ENCODE measurements at places on chromosomes 2 and 18.

GRCh38 chr2:60550178-60550983, 3.1 kb downstream of the BCL11A start:
- DNase-seq, result peak; percentile 63

- no peak for DNase-seq
Observed at GRCh38 chr2:101830146-101830545, 132.6 kb downstream of the MAP4K4 start.

DNA sequence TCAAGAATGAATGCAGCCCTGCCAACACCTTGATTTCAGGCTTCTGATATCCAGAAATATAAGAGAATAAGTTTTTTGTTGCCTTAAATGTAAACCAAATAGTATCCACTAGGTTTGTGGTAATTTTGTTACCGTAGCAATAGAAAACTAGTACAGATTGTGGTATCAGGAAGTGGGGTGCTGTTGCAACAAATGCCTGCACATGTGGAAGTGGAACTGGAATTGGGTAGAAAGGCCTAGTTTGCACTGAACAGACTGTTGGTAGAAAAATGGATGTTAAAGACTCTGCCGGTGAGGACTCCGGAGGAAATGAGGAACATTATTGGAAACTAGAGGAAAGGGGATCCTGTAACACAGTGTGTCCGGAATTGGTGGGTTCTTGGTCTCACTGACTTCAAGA, 145.8 kb upstream of the MGAT5 start:
- DNase-seq, result no peak

DNA sequence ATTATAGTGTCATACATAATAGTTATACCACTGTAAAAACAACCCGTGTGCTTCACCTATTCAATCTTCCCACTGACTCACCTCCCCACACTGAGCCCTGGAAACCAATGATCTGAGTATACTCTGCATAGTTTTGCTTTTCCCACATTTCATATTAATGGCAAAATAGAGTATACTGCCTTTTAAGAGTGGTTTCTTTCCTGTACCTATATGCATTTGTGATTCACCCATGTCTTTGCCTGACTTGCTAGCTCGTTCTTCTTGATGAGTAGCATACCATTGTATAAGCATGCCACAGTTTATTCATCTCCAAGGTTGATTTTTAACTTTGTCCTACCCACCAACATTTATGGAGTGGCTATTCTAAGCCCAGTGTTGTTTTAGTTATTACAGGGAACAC, 686.4 kb downstream of the PLCL1 start:
- DNase-seq, result no peak

DNA sequence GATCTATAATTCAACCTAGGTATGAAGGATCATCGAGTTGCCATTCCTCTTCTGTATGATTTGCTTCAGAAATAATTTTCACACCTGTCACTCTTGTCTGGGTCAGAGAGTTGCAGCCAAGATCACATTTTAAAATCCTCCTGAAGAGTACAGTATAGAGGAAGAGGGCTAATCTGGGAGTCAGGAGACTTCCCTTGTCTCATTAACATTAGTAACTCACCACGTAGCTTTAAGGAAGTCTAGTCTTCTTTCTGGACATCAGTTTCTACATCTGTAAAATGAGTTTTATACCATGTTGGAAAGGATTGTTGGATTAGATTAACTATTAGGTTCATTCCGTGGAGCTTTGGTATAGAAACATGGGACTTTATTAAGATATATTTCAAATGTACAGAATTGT, 109.4 kb downstream of the TDRD15 start:
- DNase-seq, result no peak

GRCh38 chr2:4972472-4972871, 719.7 kb upstream of the SOX11 start:
- DNase-seq, result no peak

DNA sequence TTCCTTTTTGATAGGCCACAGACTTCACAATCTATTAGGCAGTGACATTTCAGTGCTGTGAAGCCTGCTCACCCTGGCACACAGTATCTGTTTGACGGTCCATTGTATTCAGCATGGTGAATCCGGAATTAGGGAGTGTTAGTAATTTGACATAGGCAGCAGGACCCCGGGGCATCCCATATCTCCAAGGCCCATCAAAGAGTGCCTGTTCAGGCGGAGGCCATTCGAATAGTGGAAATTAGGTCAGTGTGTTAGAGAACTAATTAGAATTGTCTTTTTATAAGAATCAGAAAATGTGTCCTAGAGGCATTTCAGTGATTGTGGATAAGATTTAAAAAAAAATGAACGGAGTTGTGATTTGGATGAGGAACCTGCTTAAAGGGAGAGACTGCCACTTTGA, 818.8 kb upstream of the SOX11 start:
- no peak for DNase-seq

DNA sequence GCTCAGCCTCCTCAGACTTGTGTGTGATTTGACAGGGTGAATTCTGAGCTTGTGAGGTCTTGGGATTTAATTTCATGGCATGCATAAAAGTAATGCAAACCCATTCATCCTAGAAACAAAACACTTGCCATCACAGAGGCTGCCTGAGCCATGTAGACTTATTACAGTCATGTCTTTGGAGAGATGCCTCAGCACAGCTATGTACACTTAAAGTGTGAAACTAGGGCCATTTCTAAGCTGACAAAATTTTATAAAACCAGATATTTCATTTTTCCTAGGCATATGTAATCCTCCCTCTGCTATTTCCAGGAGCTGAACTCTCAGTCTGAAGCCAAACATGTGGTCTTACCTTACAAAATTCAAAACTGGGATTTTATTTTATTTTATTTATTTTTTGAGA, 322.2 kb upstream of the SPHKAP start:
- DNase-seq, result no peak

DNA sequence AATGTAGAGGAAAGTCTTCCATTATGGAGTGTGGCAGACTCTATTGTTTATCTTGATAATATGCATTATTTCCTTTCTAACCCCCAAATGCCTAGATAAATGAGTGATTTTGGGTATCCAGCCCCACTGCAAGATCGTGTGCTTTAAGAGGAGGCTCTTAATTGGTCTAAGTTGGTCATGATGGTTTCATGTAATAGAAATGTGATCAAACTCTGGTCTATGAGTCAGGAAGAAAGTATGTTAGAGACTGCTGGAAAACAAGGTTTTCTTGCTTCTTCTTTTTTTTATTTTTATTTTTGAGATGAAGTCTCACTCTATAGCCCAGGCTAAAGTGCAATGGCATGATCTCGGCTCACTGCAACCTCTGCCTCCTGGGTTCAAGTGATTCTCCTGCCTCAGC, 344.5 kb upstream of the TNP1 start:
- no peak for DNase-seq

GRCh38 chr2:51448911-51449310, 417.0 kb upstream of the NRXN1 start:
- DNase-seq, result no peak

DNA sequence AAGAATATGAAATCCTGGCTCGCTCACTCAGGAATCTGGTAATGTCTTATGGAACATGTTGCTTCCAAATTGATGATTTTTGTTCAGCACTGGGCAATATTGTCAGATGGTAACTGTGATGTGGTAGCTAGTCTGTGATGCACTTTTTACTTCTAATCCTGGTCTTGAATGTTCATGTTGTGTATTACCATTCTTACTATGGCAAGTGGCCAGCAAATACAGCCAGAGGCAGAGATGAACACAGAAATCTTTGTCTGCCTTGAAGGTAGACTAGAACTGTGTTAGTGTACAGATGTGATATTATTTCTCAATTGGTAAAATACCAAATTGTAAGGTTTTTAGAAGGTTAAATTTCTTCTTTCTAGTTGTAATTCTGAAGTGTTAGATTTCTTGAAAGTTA, 83.3 kb downstream of the UBE2E3 start:
- DNase-seq, result no peak

GRCh38 chr2:75221862-75222261, 22.5 kb upstream of the TACR1 start:
- DNase-seq, result no peak

DNA sequence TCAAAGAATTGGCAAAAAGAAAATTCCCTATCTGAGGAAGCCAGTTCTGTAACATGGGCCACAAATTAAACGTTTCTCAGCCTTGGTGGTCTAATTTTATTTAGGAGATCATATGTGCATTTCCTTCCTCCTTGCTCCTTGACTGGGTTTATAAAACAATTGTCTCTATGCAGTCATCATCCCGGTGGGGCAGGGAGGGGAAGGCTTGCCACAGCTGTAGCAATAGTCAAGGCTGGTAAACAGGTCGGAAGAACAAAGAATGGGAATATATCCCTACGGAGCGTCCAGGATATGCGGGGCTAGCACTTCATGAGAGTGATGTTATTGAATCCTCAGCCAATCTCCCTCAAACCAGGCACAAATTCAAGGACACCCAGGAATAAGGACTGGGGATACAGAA, 143.8 kb downstream of the RNF152 start:
- DNase-seq, result no peak

GRCh38 chr18:49494660-49495059, 7.6 kb upstream of the C18orf32 start:
- DNase-seq, result no peak

- DNase-seq, result no peak
Observed at GRCh38 chr18:48321536-48321935, 87.6 kb downstream of the ZBTB7C start.

DNA sequence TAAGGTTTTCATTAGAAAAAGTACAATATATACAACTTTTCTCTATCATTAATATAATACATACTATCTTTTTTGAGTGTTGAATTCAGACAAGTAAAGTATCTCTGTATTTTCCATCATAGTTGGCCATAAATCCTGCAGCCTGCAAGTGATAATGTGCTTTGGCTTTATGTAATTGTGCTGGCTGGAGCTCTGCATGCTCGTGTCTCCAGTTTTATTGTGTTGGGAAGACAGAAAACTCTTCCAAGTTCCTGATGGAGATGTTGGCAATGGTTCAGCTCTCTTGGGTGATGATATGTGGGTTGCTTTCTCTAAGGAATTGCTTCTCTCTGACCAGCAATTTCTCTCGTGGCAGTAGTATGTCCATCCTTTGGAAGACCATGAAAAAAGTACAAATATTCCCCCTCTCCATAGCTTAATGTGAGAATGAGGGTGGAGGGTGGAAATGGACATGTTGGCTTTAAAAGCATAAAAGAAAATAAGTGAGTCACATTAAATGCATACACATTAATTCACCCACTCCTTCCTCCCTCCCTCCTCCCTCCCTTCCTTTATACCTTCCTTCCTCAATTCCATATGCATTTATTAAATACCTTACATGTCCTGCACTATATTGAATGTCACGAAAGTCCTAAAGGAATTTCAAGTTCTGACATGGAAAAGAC, 344.2 kb downstream of the MTX2 start:
- DNase-seq, result no peak

DNA sequence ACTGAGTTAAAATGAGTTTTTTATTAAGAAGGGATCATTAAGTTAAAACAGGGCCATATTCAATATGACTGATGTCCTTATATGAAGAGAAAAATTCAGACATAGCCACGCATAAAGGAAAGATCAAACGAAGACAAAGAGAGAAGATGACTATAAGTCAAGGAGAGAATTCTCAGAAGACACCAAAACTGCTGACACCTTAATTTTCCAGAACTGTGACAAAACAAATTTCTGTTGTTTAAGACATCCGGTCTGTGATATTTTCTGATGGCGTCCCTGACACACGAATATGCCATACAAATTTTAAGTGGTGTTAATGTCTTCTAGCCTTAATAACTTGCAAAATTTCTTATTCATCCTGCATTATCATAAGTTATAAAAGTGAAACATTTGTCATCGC, 1325.2 kb upstream of the DDX18 start:
- no peak for DNase-seq

DNA sequence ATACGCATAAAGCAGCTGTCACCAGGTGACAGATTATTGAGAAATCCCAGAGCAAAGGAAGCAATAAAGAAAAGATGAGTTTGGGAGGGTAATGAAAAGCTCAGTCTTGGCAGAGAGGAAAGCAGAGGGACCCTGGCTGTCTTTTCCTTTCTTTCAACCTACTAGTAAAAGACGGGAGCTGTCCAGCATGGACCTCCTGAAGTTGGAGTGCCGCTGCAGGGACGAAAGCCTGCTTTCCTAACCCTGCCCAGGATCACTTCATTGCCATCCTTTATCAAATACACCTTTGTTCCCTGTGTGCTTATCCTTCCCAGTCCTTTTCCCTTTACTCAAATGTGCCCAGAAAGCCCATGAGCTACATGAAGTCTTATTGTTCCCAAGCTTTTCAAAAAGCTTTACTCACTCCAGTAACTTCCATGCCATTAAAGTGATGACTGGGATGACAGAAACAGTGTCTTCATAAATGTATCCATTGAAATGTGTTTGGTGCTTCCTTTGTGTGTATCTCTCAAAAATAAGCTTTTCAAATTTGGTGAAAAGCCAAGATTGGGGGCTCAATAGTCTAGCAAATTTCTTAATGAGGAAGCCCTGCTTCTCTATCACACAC, 3.7 kb upstream of the SPR start:
- DNase-seq, result no peak

DNA sequence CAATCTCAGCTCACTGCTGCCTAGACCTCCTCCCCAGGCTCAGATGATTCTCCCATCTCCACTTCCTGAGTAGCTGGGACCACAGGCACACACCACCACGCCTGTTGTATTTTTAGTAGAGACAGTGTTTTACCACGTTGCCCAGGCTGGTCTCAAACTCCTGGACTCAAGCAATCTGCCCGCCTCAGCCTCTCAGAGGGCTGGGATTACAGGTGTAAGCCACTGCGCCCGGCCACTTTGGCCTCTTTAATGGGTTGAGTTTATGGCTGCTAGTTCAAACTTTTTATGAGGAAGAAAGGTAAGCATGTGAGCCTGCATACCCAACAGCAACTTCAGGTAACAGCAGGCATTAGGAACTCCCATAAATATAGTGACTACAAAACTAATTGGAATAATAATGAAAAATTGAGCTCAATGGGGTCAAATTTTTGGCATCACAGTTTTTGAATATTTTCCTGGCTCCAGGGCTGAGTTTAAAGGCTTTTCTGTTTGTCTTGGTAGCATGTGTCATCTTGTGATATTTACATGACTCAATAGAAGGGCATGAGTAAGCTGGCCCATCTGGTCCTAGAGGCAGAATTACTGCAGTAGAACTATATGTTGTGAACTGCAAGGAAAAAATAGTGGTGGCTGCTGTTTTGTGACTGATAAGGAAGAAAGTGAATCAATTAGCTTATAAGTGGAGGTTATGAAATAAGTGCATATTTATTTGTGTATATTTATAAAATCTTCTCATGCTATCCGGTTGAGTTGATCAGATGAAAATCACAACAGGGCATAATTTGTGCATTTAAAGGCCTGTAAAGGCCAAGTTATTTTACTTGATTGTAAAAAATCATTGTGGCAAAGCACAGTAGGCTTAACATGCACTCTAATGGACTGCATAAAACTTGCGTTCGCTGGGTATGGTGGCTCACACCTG, 24.8 kb downstream of the GALM start:
- no peak for DNase-seq

GRCh38 chr2:101587251-101587650, 110.3 kb upstream of the MAP4K4 start:
- no peak for DNase-seq

GRCh38 chr18:50466634-50467033, 91.8 kb downstream of the SKA1 start:
- DNase-seq, result no peak

DNA sequence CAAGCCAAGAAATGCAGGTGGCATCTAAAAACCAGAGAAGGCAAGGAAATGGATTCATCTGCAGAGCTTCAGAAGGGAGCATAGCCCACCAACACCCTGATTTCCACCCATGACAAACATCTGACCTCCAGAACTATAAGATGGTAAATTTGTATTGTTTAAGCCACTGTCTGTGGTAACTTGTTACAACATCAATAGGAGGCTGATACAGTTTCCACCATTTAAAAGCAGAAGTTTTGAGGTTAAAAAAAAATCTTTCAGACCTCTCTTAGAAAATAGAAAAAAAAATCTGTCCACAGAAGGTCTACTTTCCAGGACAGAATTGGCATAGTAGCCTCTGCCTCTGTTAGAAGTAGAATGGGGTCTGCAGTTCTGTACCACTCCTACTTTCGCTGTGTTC, 37.2 kb downstream of the SLC40A1 start:
- DNase-seq, result no peak

All from germinal center (tissue), 1 donor.